ENCODE measurements at places on chromosomes 1 and 21. TPM values are rescaled to one million over a fixed set of nuclear protein-coding genes. Genes with fewer than 3 reads are reported as not detected.

GRCh38 chr1:223140611-223141405 lies 2.2 kb downstream of the TLR5 start:
- H3K4me1 ChIP-seq = peaks cover 9% of the 10 kb centered on the region
- DNase-seq = no peak
- H3K36me3 ChIP-seq = no peaks in the 10 kb centered on the region

DNA sequence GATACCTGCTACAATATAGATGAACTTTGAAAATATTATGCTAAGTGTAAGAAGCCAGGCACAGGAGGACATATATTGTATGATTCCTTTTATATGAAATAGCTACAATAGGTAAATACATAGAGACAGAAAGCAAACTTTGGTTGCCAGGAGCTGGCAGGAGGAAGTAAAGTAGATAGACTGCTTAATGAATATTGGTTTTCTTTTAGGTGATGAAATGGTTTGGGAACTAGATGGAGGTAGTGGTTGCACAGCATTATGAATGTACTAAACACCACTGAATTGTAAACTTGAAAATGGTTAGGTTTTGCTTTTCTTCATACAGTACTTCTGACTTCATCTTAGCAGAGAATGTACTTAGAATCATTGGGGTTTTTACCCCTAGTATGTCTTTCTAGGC lies 21.5 kb downstream of the ABCB10 start:
- H3K4me3 ChIP-seq = no peak overlapping the region
- H3K27ac ChIP-seq = no peak overlapping the region
- H3K27me3 ChIP-seq = no peaks in the 10 kb centered on the region
- peaks cover 66% of the 10 kb centered on the region for H3K36me3 ChIP-seq
- H3K4me1 ChIP-seq = peaks cover 3% of the 10 kb centered on the region

DNA sequence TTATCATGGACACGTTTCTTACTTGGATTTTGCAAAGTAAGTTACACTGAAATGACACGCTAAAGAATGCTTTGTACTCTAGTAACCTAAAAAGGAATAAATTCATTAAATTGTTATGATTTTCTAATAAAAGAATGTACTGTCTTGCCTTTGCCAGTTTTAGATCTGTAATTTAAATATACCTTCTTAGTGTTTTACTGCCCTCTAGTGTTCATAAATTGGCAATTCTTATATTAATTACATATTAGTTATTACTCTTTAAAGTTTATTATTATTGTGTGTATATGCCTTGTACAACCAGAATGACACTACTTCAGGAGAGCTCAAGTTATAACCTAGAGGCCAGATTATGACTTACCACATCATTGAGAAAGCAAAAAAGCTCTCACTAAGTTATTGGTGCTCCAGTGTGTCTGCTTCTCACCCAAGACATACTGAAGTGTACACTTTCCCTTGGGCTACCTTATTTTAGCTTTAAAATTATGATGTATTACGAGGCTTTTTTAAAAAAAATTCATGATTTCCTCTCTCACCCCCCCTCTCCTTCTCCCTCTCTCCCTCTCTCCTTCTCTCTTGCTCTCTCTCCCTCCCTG lies 169.9 kb downstream of the HS2ST1 start:
- peaks cover 12% of the 10 kb centered on the region for H3K4me1 ChIP-seq
- H3K4me3 ChIP-seq = no peak overlapping the region
- no peaks in the 10 kb centered on the region for H3K27me3 ChIP-seq
- no peak overlapping the region for H3K27ac ChIP-seq

GRCh38 chr1:239511875-239512274 lies 125.5 kb downstream of the CHRM3 start:
- no peaks in the 10 kb centered on the region for H3K27me3 ChIP-seq
- no peaks in the 10 kb centered on the region for H3K36me3 ChIP-seq
- no peak for DNase-seq
- no peak overlapping the region for H3K4me3 ChIP-seq
- no peaks in the 10 kb centered on the region for H3K4me1 ChIP-seq

DNA sequence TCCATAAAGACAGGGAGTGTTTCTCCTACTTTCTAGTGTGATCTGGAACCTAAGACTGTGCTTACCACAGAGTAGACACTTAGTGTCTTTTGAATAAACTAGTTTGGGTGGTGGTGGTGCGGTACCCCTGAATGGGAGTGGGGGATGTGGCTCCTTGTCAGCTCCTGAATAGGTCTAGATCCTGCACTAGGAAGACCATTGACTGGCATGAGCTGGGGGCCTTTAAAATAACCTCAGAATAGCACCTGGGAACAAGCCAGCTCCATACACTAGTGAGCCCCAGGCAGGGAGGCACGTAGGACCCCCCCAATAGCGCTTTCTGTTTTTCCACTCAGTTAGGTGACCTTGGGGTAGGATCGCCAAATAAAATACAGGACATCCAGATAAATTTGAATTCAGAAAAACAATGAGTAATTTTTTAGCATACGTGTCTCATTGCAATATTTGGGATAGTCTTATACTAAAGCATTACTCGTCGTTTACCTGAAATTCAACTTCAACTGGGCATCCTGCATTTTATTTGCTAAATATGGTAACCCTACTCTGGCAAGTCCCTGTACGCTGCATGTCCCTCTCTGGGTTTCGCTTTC lies 45.6 kb downstream of the AZIN2 start:
- H3K4me1 ChIP-seq = peaks cover 25% of the 10 kb centered on the region
- DNase-seq = no peak
- H3K27ac ChIP-seq = peak overlapping the region; percentile 92
- H3K4me3 ChIP-seq = peak overlapping the region; percentile 93

RNU11 gene
- total RNA-seq = not detected

Data from activated B cell treated with CpG ODN at 0.5 μM for 24 hours (primary cell).